Tibial nerve (tissue), 4 donors: ENCODE measurements at places on chromosomes 6 and 20. TPM values are rescaled to one million over a fixed set of nuclear protein-coding genes. Genes with fewer than 3 reads are reported as not detected.

Gene SRPK1
- 42.7 TPM for total RNA-seq

Gene CLDN20
- total RNA-seq: 3.6 TPM

DNA sequence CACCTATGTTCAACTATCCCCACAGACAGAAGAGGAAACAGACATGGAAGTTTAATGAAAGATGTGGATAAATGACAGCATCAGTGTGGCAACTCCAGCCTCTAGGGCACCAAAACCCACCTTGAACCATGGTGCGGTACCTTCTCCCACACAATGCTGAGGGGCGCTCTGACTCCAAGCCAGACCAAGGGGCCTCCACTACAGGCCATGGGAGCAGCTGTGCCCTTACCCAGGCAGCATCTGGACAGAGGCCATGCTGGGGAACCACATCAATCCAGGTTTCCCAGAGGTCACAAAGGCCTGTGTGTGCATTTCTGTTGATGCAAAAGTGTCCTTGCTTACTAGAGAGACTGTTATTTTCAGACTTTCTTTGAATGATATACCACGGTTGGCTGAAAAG, 4.1 kb downstream of the PRR18 start:
- no peaks in the 10 kb centered on the region for H3K36me3 ChIP-seq
- no peak overlapping the region for H3K27ac ChIP-seq
- peaks cover 63% of the 10 kb centered on the region for H3K27me3 ChIP-seq
- H3K4me1 ChIP-seq: peaks cover 15% of the 10 kb centered on the region
- DNase-seq: no peak
- no peak overlapping the region for H3K4me3 ChIP-seq

DNA sequence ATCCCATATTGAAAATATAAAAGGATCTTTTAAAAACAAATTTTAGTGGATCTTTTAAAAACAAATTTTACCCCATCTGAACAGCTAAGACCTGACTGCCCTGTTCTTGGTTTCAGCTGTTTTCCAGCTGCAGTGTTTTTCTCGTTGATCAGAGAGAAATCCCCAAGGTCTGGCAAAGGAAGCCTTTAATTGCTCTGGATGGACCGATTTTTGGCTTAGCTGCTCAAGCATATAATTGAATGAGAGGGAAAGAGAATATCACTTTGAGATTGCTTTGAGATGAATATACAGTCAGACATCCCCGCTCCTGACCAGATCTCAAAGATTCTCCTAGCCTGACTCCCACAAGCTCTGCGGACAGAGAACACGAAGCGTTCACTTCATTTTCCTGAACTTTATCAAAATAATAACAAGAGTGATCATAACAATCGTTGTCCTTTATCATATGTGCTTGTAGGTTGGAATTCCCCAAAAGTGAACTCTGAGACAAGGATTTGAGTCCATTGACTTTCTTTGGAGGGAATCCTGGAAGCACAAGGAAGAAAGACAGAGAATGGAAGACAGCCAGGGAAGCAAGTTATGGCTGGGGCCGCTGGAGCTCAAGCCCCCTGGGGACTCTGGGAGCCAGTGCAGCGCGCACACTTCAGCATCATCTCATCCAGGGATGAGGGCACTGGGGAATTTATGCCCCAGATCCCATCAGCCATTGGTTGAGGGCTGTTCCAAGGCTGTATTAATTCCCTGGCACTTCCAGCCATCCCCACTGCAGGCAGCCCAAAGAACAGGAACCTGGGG, 101.3 kb downstream of the SNX5 start:
- no peaks in the 10 kb centered on the region for H3K36me3 ChIP-seq
- peak overlapping the region; percentile 41 for H3K27ac ChIP-seq
- no peak overlapping the region for H3K4me3 ChIP-seq
- H3K4me1 ChIP-seq: no peaks in the 10 kb centered on the region
- H3K27me3 ChIP-seq: no peaks in the 10 kb centered on the region
- no peak for DNase-seq

- H3K4me3 ChIP-seq: no peak overlapping the region
- no peak for DNase-seq
- H3K36me3 ChIP-seq: no peaks in the 10 kb centered on the region
- H3K27ac ChIP-seq: no peak overlapping the region
- no peaks in the 10 kb centered on the region for H3K4me1 ChIP-seq
Observed at GRCh38 chr20:12287575-12287974, 369.9 kb downstream of the BTBD3 start.

- H3K4me3 ChIP-seq: no peak overlapping the region
- no peaks in the 10 kb centered on the region for H3K27me3 ChIP-seq
- no peaks in the 10 kb centered on the region for H3K4me1 ChIP-seq
- no peaks in the 10 kb centered on the region for H3K36me3 ChIP-seq
Observed at GRCh38 chr6:48764286-48765044, 653.5 kb upstream of the PTCHD4 start.

DNA sequence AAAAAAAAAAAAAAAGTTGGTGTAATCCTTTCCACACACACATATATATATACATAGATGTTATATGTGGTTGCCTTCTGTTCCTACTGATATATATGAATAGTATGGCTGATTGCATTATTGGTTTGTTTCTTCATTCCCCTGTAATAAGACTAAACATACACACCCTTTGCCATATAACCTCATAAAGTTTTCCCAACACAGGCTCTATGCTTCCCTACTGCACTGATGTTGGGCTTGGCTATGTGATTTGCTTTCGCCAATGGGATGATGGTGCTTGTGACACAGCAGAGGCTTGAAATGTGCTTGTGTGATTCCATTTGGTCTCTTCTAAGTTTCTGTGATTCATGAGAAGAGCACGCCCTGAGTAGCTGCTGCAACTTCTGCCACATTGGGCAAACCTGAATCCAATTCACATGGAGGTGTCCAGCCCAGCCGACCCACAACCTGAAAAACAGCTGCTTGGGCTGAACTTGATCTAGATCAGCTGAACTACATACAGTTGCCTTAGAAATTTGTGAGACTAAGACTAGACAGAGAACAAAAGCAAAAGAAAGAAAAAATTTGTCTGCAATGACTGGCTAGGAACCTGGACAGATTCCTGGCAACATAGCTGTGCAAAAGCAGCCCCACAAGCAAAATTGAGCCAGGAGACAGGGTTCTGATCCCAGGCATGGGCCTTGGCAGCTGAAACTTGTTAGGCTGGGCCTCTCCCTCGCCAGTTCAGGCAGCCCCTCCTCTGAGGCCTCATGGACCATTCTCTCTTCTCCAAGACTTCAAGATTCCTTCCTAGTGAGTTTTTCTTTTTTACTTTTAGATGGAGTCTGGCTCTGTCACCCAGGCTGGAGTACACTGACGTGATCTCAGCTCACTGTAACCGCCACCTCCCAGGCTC, 13.4 kb upstream of the TBC1D20 start:
- H3K27me3 ChIP-seq: no peaks in the 10 kb centered on the region
- no peak overlapping the region for H3K4me3 ChIP-seq
- H3K4me1 ChIP-seq: peaks cover 23% of the 10 kb centered on the region

GRCh38 chr6:53100561-53100960, 35.4 kb downstream of the FBXO9 start:
- DNase-seq: no peak
- peaks cover 81% of the 10 kb centered on the region for H3K36me3 ChIP-seq
- H3K4me1 ChIP-seq: no peaks in the 10 kb centered on the region
- H3K4me3 ChIP-seq: no peak overlapping the region

GRCh38 chr20:2507464-2507863, 1.3 kb downstream of the ZNF343 start:
- no peak overlapping the region for H3K27ac ChIP-seq
- H3K36me3 ChIP-seq: no peaks in the 10 kb centered on the region
- DNase-seq: no peak
- peaks cover 17% of the 10 kb centered on the region for H3K4me1 ChIP-seq
- H3K4me3 ChIP-seq: peak overlapping the region; percentile 88
- H3K27me3 ChIP-seq: no peaks in the 10 kb centered on the region

DNA sequence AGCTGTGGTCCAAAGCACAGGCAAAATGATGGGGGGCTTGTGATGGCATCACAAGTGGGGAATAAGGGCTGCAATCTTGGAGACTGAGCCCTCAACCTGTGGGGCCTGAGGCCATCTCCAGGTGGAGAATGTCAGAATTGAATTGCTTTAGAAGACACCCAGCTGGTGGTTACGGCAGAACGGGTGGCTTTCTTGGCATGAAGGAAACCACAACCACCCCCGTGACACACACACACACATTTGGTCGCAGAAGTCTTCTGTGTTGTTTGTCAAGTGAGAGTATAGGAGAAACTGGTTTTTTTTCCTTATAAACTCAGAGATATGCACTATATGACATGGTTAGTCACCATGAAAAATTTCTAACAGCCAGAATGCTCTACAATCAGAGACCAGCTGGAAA, 139.5 kb upstream of the CDH4 start:
- H3K27ac ChIP-seq: no peak overlapping the region
- H3K27me3 ChIP-seq: no peaks in the 10 kb centered on the region
- H3K36me3 ChIP-seq: no peaks in the 10 kb centered on the region
- H3K4me3 ChIP-seq: no peak overlapping the region
- DNase-seq: no peak

GRCh38 chr20:50175938-50176933, 14.4 kb upstream of the CEBPB start:
- H3K27ac ChIP-seq: no peak overlapping the region
- H3K36me3 ChIP-seq: no peaks in the 10 kb centered on the region
- no peak for DNase-seq
- no peaks in the 10 kb centered on the region for H3K4me1 ChIP-seq
- no peaks in the 10 kb centered on the region for H3K27me3 ChIP-seq

- no peak overlapping the region for H3K4me3 ChIP-seq
- no peaks in the 10 kb centered on the region for H3K4me1 ChIP-seq
- DNase-seq: no peak
Observed at GRCh38 chr6:68975064-68975463, 340.0 kb downstream of the ADGRB3 start.

DNA sequence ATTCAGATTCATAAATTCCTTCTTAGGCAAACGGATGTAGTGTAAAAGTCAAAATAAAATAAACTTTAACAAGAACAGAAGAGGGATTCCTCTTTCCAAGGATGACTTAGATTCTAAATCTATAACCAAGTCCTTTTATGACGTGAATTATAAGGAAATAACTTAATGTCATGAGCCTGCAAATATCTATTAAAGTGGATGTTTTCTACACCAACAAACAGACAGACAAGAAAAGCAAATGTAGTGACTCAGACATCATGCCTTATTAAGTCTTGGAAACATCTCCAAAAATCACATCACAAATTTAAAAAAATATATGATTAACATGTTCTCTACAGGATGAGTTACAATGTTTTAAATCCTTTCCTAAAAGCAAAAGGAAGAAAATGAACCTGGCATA, 397.1 kb downstream of the ESR1 start:
- H3K4me1 ChIP-seq: no peaks in the 10 kb centered on the region
- H3K4me3 ChIP-seq: no peak overlapping the region
- DNase-seq: no peak
- H3K27me3 ChIP-seq: no peaks in the 10 kb centered on the region

DNA sequence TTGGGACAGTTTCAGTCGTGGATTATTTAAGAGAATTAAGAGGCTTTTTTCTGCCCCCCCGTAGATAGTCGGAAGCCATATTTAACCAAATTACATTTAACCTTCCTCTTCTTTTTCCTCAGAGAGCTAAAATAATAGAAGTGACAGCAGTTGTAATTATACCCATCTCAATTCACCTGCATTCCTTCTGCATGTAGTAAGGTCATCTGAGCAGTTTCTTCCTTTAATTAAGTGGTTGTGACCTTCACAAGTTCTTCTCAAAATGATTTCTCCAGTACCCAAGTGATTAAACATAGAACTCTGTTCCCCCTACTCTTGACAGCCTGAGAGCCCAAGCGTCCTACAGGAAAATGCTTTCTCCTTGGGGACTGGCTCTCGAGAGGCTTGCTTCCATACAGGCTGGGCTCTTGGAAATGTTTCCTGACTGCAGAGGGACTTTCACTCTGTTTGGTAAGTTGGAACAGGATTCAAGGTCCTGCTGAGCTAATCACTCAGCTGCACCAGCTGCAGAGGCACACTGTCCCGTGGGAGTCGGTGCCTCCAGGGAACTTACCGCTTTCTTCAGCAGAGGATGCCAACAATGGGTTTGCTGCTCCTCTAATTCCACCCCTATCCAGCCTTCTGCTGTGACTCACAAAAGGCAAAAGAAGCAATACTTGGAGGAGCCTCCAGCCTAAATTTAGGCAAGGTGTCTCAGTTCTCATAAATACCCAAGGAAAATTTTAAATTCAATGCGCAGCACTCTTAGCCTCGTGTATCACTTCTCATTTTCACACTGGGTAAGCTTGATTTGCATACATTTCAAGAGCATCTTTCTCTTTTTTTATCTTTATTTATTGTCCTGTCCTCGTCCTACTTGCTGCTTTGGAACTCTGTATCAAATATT, 414.9 kb downstream of the KIF16B start:
- no peaks in the 10 kb centered on the region for H3K27me3 ChIP-seq
- DNase-seq: no peak
- no peaks in the 10 kb centered on the region for H3K36me3 ChIP-seq
- no peak overlapping the region for H3K27ac ChIP-seq
